Adrenal gland (tissue), 19 donors: ENCODE measurements at places on chromosomes 16 and 17. TPM values are rescaled to one million over a fixed set of nuclear protein-coding genes. Genes with fewer than 3 reads are reported as not detected.
A peak's percentile ranks its signal among the peaks of the same experiment; 100 is the strongest.

DNA sequence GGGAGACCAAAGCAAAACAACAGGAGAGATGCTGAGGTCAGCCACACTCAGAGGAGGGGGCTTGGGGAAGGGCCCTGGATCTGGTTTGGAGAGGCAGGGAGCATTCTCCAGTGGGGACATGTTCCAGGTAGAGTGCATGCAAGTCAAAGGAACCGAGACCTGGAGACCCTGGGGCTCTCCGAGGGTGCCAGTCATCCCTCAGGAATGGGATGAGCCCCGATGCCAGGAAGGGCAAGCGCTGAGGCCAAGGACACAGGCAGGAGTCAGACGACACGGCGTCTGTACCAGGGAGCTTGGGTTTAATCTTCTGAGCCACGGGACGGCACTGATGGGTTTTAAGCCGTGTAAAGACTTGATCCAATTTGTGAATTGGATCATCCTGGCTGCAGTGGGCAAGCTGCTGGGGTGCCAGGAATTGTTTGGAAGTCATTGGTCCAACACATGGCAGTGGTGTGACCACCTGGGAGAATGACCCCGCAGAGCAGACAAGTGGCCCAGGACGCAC lies 32.9 kb upstream of the ANKRD40CL start:
- no peak for DNase-seq
- H3K36me3 ChIP-seq, result no peaks in the 10 kb centered on the region
- no peaks in the 10 kb centered on the region for H3K4me1 ChIP-seq
- H3K27me3 ChIP-seq, result no peaks in the 10 kb centered on the region

DNA sequence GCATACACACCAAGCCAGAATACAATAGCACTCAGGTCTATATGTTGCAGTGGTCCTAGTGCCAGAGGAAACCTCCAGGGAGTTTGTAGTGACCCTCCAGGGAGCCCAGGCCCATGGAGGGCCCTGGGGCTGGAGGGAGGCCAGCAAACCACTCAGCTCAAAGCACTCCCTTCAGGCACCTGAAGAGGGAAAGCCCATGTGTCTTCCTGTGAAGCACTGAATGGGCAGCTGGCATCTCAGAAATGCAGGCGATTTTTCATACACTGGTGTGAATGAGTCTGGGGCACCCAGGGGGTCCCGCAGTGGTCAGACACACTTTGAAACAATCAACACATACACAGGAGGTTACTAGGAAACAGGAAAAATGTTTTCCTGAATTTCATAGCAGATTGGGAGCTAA lies 12.8 kb downstream of the TBC1D26 start:
- no peak for DNase-seq
- H3K4me3 ChIP-seq, result no peak overlapping the region
- no peaks in the 10 kb centered on the region for H3K27me3 ChIP-seq
- H3K27ac ChIP-seq, result no peak overlapping the region
- no peaks in the 10 kb centered on the region for H3K4me1 ChIP-seq
- H3K36me3 ChIP-seq, result no peaks in the 10 kb centered on the region

DNA sequence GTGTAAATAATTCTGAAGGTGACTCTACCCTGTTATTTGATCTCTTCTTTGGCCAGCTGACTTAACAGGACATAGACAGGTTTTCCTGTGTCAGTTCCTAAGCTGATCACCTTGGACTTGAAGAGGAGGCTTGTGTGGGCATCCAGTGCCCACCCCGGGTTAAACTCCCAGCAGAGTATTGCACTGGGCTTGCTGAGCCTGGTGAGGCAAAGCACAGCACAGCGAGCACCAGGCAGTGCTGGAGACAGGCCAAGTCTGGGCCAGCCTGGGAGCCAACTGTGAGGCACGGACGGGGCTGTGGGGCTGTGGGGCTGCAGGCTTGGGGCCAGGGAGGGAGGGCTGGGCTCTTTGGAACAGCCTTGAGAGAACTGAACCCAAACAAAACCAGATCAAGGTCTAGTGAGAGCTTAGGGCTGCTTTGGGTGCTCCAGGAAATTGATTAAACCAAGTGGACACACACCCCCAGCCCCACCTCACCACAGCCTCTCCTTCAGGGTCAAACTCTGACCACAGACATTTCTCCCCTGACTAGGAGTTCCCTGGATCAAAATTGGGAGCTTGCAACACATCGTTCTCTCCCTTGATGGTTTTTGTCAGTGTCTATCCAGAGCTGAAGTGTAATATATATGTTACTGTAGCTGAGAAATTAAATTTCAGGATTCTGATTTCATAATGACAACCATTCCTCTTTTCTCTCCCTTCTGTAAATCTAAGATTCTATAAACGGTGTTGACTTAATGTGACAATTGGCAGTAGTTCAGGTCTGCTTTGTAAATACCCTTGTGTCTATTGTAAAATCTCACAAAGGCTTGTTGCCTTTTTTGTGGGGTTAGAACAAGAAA lies 5.1 kb downstream of the STH start:
- peak; percentile 83 for DNase-seq
- H3K27me3 ChIP-seq, result no peaks in the 10 kb centered on the region
- H3K27ac ChIP-seq, result no peak overlapping the region
- no peak overlapping the region for H3K4me3 ChIP-seq

SLC16A13 gene
- 1.6 TPM for total RNA-seq

GRCh38 chr16:53291757-53292392 lies 142.4 kb upstream of the RBL2 start:
- no peak overlapping the region for H3K4me3 ChIP-seq
- no peaks in the 10 kb centered on the region for H3K27me3 ChIP-seq
- no peak for DNase-seq
- no peak overlapping the region for H3K27ac ChIP-seq
- peaks cover 9% of the 10 kb centered on the region for H3K4me1 ChIP-seq
- H3K36me3 ChIP-seq, result no peaks in the 10 kb centered on the region

ACOX1 gene
- 67.6 TPM for total RNA-seq

DNA sequence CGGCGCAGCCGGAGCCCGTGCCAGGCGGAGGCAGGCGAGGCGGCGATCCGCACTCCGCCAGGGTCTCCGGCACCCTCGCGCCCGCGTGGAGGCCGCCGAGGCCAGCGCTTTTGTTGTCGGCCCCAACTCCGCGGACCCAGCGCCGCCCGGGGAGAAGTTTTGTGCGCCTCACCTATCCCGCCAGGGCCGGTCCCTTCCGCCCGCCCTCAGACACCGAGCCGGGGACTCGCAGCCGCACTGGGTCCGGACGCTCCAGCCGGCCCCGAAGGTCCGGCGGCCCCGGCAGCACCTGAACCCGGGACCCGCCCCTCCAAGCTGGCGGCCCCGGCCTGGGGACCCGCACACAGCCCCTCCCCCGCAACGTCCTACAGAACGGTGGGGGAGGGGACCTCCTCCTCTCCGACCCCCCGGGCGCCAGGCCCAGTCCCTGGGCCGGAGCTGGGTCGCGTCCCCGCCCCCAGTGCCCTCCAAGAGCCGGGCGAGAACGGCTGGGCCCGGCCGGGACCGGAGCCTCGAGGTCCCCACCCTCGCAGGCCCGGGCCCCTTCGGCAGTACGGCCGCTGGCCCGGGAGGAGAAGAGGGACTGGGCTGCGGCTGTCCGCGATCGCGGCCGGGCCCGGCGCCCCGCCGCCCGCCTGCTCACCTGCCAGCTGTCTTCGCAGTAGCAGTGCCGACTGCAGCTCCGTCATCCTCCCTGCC lies 698 bp downstream of the UBE2G1 start:
- no peaks in the 10 kb centered on the region for H3K36me3 ChIP-seq
- H3K4me1 ChIP-seq, result peaks cover 18% of the 10 kb centered on the region
- DNase-seq, result peak; percentile 35
- H3K27ac ChIP-seq, result peak overlapping the region; percentile 99

KRTAP4-5 gene
- not detected for total RNA-seq

HS3ST4 gene
- not detected for total RNA-seq
